ENCODE measurements at places on chromosomes 1 and 21.

- DNase-seq: no peak
Measured at GRCh38 chr1:57659804-57660203, 235.9 kb upstream of the DAB1 start.

- DNase-seq: no peak
Measured at GRCh38 chr1:200496937-200497336, 87.1 kb upstream of the ZNF281 start.

DNA sequence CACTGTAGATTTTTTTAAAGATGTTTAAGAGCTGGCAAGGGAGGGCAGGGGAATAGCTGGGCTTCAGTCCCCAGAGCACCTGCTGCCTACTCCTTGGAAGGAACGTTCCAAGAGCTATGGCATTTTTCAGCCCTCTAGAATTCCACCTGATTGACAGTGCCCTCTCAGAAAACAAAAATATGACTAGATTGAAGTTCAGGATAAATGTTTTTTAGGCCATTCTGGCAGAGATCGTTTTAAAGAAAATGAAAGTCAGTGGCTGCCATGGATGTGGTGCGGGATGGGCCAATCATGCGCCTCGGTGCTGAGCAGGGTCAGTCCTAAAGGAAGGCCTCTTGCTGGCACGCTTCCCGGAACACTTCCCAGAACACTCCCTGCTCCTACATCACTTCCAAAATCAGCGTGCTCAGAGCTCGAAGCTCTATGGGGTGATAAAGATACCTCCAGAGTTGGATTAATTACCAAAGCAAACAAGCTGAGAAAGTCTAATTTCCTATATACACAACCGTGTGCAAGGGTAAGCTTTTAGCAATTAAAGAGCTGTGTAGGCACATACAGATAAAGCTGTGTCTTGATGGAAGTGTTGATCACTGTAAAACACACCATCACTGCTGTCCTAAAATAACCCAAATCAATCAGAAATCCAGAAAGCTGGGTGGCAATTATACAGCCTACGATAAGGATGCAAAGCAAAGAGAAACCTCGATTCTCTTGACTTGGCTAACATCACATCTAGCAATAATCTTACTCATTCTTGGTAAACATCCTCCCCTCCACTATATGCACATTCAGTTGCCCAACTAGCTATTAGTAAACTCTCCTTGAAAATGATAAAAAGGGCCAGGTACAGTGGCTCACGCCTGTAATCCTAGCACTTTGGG is 34.6 kb downstream of the TGFBR3 start:
- DNase-seq: no peak

- DNase-seq: no peak
Measured at GRCh38 chr1:93447481-93448291, at the start of gene FNBP1L. TSS of gene FNBP1L (plus strand) at chr1:93448118. CDS start at chr1:93448282, 164 bp downstream.

DNA sequence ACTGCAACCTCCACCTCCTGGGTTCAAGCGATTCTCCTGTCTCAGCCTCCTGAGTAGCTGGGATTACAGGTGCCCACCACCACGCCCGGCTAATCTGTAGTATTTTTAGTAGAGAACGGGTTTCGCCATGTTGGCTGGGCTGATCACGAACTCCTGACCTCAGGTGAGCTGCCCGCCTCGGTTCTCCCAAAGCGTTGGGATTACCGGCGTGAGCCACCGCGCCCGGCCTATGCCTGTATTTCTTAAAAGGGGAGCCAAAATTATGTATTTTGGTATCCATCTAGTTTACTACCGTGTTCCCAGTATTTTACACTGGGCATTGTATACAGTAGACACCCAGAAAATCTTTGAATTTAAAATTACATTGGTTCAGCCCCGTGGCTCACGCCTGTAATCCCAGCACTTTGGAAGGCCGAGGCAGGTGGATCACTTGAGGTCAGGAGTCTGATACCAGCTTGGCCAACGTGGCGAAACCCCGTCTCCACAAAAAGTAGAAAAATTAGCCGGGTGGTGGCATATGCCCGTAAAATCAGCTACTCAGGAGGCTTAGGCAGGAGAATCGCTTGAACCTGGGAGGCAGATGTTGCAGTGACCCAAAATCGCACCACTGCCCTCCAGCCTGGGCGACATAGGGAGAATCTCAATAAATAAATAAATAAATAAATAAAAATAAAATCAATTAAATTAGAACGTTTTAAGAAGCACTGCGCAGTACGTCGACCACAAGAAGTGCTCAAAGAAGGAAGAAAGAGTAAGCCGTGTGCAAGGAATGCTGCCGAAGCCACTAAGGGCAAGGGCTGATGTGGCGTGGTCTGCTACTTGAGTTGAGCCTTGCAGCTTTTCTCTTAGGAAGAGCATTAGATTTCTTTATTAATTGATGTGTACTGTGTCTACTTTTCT is 1.5 kb upstream of the THRAP3 start:
- DNase-seq: no peak

GRCh38 chr1:31792541-31792940 is 23.3 kb downstream of the SPOCD1 start:
- DNase-seq: no peak

Data from esophagus squamous epithelium (tissue), 5 donors.